ENCODE measurements at places on chromosomes 1 and 21.

DNA sequence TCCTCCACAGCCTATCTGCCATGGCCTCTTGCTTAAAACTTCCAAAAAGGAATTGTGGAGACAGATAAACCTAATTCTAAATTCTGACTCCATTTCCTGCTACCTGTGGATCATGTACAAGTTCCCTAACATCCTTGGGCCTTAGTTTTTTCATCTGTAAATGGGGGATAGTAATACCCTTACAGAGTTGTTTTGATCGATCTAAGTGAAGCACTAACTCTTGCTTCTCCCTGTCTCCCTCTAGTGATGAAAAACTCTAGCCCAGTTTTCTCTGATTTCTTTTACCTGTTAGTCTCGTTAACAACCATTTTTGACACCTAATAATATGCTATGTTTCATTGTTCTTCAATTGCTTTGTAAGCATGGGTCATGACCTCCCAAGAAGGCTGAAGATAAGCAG is 65.9 kb downstream of the TM2D1 start:
- DNase-seq, result no peak

DNA sequence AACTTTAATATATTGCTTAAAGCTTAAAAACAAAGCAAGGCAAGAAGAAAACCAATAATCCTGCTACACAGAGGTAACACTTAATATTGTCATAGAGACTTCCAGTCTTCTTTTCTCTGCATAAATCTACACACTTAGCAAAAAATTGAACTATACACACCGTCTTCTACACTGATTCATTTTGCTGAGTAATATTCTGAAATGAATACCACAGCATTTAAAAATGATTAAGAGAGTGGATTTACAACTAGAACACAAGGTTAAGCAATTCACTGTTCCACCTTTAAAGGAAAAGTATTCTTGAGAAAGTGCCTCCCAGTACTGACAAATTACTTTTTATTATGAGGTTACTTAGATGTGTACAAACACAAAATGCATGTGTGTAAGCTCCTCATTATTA is 22.2 kb upstream of the ITPKB start:
- no peak for DNase-seq

- DNase-seq, result no peak
These were observed 21.7 kb downstream of the UBE4B start for GRCh38 chr1:10054465-10054864.

DNA sequence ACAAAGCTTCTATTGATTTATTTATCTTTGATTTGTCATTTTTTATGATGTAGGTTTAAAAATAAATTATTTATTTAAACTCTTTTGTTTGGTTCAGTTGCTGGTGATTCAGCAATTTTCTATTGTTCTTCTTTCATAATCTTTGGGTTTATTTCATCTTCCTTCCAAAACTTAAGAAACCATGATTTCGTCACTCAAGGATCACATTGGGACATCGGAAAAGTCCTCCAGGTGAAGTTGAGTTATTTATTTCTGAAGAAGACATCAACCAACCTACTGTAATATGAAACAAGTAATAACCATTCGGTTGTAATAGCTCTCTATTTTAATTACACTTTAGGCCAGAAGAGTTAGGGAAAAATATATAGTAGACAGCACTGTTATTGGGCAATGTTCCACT is 23.0 kb upstream of the WLS start:
- DNase-seq, result no peak

DNA sequence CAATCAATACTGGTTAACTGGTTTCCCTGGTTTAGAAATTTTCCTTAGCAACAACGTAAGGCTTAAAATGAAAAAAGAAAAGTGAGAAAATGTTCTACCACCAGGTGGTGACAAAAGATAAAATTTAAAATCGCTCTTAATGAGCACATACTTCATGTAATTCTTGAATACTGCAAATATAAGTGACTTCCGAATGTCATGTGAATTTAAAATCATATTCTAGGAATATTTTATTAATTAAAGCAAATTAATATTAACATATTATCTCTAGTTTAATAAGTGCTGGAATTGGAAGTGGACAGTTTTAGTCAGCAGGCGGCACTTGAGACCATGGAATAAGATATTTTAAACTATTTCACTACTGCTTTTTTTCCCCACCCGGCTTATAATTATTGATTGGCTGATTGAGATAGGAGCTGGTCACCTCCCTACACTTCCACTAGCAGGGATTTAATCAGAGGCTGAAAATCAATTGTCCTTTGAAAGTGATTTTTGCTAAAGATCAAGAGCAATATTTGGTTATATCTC is 5.0 kb upstream of the ADAMTS1 start:
- no peak for DNase-seq

- DNase-seq, result no peak
These were observed 2.2 kb downstream of the SH3BP5L start for GRCh38 chr1:248823517-248824001.

Measured in brain microvascular endothelial cell (primary cell).